Activated T-helper 1 cell treated with anti-CD3 and anti-CD28 coated beads, Interleukin-12 subunit alpha, Interleukin-12 subunit beta, Interleukin-2, Interleukin-4 antibody, amounts not matched to agents 30 ng/mL and 10 ng/mL and 1 ng/mL, durations not matched to agents 14 hours and 24 hours and 36 hours (primary cell): ENCODE measurements at places on chromosomes 5 and 9. TPM values are rescaled to one million over a fixed set of nuclear protein-coding genes. Genes with fewer than 3 reads are reported as not detected.

The PPP6C gene
- total RNA-seq, result 47.2 and 50.8 TPM in 2 replicates

The IFNA13 gene
- not detected in 2 replicates for total RNA-seq

The CDK7 gene
- 42.4 and 49.2 TPM in 2 replicates for total RNA-seq

The PPP2R2B gene
- not detected in 2 replicates for total RNA-seq

The PRR16 gene
- total RNA-seq, result not detected in 2 replicates

The RGS7BP gene
- total RNA-seq, result not detected in 2 replicates

The RHOBTB3 gene
- 0.36 and 0.71 TPM in 2 replicates for total RNA-seq

The FAF2 gene
- total RNA-seq, result 46.0 and 47.3 TPM in 2 replicates

The SPINK4 gene
- total RNA-seq, result not detected in 2 replicates

The SLC36A3 gene
- not detected in 2 replicates for total RNA-seq

The PTGS1 gene
- 0.54 and 0.61 TPM in 2 replicates for total RNA-seq

The MYOZ3 gene
- 0.49 and 0.51 TPM in 2 replicates for total RNA-seq

The PRPF4 gene
- 59.2 and 60.2 TPM in 2 replicates for total RNA-seq

The SPINK7 gene
- not detected in 2 replicates for total RNA-seq

The MYOT gene
- not detected in 2 replicates for total RNA-seq

The SLIT3 gene
- total RNA-seq, result 0.03 and 0.20 TPM in 2 replicates

The HAVCR1 gene
- 2.4 and 2.5 TPM in 2 replicates for total RNA-seq

The UGT3A1 gene
- total RNA-seq, result not detected in 2 replicates

The PCDHGA12 gene
- total RNA-seq, result 0.18 TPM in 1 of 2 replicates, not detected in the other

The IFNE gene
- not detected in 2 replicates for total RNA-seq

The IL9 gene
- 0.36 and 2.0 TPM in 2 replicates for total RNA-seq

The NUP188 gene
- total RNA-seq, result 154 and 158 TPM in 2 replicates

The PCDHGB6 gene
- 0.12 and 0.18 TPM in 2 replicates for total RNA-seq

The PDE6A gene
- total RNA-seq, result not detected in 2 replicates

The IFNA21 gene
- total RNA-seq, result not detected in 2 replicates
